Bronchial epithelial cell (primary cell): ENCODE measurements at places on chromosomes 6 and 20. TPM values are rescaled to one million over a fixed set of nuclear protein-coding genes. Genes with fewer than 3 reads are reported as not detected.

DNA sequence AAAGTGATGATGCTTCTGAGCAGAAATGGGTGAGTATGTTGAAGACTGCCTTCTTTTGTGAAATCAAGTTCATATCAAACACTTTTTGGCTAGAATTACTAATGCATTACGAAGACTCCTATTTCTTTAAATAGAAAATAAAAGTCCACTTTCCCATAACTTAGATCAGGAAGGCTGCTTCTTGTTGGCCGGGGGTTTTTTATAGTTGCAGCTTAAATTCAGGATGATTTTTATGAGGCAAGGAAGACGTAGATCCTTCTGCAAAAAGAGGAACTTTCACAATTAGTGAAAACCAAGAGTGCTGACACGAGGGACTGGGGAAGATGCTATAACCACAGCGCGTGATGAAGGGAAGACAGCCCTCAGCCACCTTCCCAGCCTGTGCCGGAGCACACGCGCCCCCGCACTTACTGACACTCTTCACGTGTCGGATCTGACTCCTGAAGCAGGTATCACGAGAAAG is 206.1 kb upstream of the PRDM1 start:
- no peak for DNase-seq

DNA sequence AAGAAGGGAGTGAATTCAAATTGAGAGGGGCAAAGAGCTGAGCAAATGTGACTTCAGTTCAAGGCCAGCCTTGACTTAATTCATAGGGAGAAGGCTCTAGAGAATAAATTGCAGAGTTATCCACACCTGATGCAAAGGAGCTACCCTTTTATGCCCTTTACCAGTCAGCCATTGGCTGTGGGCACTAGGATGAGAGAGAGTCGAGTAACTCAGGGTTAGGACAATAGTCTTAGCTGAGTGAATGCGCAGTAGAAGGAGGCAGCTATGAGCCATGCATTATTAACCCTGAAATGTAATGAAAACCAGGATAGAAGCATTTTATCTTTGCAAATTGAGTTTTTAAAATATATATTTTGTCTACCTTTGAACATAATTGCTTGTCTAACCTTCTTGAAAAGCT is 63.0 kb upstream of the TINAG start:
- DNase-seq = no peak

PPP1R3G gene
- 1.8 and 1.9 TPM in 2 replicates for total RNA-seq

ZNF322 gene
- total RNA-seq = 13.7 and 16.8 TPM in 2 replicates
